Epithelial cell of esophagus (primary cell): ENCODE measurements at places on chromosomes 6 and 20.

- DNase-seq: no peak
These were observed 646 bp downstream of the HEY2 start for GRCh38 chr6:125749865-125750691.

DNA sequence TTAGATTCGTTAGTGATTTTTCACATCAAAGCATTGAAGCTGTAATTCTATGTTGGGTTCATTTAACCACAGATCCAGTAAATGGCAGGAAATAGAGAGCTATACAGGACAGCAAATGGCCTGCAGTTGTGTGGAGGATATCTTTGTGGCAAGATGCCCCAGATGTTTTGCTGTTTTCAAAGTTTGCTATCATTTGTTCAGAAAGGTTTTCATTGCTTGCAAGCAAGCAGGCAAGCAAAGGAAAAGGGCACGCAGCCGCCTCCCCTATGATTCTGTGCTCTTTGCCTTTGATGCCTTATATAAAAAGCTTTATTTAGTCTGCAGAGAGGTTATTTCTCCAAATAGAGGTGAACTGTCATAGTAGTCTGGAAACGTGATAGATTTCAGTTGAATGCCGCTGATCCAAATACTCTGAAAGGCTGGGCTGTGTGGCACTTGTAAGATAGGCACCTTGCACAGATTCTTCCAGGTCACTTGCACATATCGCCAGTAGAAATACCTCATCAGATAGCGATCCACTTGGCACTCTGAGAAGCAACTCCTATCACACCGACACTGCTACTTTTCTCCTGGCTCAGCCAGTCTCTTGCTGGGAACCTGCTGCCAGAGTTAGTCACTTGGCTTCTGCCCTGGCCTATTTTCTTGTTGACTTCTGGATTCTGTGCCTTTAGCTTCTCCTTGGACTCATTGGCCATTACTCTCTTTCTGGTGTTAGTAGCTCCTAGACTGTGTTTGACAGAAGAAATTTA is 66.4 kb downstream of the UTRN start:
- DNase-seq: no peak

DNA sequence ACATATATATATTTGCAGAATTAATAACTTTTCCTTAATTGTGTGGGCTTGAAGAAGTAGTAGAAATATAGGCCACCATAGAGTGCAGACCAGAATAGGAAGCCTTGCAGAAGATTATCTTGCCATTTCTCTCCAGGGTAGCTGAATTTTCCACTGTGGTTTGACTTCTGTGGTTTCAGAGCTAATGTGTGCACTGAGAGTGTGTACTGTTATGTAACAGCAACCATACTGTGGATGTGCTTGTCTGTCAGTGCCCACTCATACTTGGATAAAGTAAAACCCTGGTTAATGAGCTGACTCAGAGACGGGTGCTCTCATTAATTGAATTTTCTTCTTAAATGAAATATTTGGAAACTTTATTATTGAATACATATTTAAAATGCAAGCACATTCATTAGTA is 57.2 kb downstream of the CEP43 start:
- DNase-seq: no peak

DNA sequence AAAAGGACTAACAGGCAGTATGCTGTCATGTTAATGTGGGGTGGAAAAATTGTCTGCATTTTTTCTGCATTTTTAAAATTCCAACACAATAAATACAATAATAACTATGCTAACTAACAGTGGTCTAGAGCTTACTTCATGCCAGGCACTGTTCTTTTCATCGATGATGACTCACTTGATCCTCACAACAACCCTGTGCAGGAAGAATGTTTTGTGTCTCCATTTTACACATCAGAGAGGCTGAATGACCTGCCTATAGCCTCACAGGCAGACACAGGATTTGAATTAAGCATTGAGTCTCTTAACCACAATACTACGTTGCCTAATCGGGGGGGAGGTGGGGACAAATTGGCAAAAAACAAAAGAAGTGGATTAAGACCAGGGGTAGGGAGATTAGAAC is 26.9 kb upstream of the FANCE start:
- DNase-seq: peak; percentile 62

DNA sequence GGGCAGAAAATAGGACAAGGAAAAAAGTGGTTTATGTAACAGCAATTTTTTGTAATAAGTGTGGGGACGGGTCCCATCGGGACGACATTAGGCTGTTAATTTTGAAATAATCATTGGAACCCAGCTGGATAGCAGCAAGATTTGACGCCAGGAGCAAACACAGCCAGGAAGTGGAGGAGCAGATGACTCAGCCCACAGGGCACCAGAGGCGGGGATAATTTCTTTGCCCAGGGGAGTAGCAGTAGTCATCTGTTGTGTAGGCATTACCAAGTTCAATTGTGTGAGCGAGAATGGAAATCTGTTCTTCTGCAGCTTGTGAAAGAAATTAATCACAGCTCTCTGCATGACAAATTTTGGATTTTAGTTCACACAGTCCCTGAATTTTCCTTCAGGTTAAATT is 22.6 kb upstream of the RIN2 start:
- DNase-seq: peak; percentile 98

GRCh38 chr6:84016029-84016428 is 17.5 kb upstream of the MRAP2 start:
- no peak for DNase-seq

DNA sequence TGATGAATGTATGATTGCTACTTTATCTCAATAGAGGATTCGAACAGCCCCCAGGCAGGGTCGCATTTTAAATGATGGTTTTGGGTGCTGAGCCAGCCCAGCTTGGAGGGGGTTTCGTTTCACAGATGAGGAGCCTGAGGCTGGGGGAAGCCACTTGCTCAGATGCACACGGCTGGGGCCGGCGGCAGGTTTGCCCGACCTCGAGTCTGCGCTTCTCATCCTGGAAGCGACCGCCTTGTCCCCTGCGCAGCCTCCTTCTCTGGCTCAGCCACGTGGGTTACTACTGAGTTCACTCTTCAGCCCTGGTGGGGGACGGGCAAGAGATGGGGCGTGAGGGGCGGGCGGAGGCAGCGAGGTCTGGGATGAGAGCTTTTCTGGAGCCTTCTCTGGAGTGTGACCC is 25.3 kb downstream of the NTSR1 start:
- DNase-seq: no peak

GRCh38 chr6:88588938-88589337 is 374.5 kb downstream of the RNGTT start:
- no peak for DNase-seq

DNA sequence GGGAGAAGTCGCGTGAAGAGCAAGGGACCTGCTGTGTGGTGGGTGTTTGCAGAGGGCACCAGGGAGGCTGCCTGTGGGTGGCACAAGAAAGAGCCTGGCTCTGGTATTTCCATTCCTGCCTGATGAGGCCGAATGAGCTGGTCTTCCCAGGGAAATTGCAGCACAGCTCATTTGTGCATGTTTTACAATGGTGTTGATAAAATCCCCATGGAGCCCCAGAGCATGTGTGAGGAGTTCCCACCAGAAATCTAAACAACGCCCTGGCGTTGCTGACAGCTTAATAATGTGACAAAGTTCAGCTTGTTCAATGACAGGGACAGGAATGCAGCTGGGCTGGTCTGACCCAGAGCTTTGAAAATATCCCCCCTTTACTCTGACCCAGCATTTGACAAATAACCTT is 135.5 kb downstream of the CLIC5 start:
- no peak for DNase-seq

- DNase-seq: no peak
These were observed 484.0 kb downstream of the UTRN start for GRCh38 chr6:144769142-144769541.

DNA sequence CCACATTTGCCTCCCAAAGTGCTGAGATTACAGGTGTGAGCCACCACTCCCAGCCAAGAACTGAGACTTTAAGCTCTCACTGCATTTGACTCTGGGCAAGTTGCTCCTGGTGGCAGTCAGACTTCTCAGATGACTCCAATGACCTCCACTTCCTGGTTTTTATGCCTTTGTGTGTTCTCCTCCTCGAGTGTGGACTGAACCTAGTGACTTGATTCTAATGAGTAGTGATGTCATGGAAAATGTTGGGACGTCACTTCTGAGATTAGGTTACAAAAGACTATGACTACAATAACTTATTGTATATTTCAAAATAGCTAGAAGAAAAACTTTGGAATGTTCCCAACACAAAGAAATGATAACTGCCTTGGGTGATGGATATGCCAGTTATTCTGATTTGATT is 12.0 kb downstream of the SPINT3 start:
- no peak for DNase-seq

DNA sequence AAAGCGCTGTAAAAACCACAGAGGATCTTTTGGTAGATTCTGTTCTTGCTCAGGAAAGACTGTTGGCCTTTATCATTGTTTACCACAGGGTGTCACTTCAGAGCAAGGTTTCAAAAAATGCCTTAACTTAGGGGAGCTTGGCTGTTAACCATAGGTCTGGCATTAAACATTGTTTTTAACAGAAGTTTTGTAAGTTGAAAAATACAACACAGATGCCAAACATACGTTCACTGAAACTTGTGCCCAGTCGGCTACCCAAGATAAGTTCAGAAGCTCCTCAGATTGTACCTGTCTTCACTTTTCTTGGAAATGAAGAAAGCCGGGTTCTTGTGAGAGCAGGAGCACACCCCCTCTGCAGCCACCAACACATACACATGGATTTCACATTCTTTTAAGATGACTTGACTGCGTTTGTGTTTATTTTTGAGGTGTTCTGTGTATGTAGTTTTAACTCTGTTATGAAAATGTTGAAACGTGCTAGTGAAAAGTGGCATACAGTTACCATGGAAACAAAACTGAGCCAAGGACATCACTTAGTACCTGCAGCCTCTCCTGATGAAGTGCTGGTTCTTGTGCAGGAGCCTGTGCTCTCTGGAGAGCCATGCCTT is 64.9 kb downstream of the SYCP2L start:
- DNase-seq: peak; percentile 59

DNA sequence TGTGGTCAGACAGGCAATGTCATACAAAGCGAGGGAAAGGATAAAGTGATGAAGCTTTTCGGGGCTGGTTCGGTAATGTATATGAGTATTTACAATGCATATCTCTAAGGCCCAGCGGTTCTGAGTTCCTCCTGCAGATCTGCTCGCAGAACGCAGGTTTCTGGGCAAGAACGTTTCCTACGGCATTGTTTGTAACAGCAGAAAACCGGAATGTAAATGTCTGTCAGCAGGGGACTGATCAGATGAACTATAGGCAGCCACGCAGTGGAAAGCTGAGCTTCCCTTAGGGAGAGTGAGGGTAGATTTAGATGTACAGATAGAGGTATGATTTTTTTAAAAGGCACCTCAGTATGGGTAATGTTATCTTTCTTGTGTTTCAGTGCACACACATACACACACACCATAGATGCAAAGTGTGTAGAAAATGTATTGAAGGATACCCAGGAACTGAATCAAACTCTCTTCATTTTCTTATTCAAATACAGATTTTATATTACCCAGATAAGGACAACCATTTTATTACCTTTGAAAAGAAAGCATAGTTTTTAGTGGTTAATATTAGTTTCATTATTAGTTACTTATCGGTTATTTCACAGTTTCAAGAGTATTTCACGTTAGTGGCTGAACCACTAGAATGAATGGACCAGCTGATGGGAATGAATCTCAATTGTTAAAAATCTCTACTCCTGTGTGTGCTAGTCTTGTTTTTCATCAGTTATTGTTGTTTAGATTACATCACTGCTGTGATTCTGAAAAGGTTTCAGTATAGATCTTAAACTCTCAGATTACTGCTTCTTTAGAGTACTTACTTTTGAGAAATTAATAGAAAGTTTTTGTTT is 56.2 kb downstream of the SNX9 start:
- DNase-seq: no peak

DNA sequence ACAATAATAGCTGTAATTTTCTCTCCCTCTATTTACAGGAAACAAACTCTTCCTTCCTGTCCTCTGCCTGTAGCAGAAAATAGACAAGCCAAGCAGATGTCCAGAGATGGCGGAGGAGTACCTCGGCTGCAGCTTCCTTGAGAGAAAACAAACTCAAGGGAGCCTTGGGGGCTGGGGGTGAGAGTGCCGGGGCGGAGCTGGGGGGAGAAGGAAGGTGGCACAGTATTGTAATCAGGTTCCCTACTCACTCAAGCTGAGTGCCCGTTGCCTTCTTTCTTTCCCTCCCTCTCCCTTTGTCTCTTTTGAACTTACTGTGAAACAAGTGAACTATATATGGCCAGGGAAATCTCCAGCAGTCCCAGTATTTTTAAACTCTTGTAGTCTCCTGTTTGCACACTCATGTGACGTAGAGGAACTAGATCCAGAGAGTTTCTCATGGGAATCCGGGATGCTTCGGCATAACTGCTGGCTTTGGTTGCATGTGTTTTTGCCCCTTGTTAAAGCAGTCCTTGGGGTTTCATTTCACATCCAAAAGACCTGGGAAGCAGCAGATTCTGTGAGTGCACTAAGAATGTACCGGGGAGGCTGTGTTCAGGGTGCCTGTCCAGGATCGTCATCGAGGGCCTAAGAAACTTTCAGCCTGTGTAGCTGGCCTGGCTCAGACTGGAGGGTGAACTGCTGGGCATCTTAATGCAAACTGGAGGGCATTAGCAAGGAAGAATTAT is 44.6 kb upstream of the HDDC2 start:
- DNase-seq: no peak

GRCh38 chr20:2320813-2321658 is 25.2 kb downstream of the TGM3 start:
- DNase-seq: no peak

DNA sequence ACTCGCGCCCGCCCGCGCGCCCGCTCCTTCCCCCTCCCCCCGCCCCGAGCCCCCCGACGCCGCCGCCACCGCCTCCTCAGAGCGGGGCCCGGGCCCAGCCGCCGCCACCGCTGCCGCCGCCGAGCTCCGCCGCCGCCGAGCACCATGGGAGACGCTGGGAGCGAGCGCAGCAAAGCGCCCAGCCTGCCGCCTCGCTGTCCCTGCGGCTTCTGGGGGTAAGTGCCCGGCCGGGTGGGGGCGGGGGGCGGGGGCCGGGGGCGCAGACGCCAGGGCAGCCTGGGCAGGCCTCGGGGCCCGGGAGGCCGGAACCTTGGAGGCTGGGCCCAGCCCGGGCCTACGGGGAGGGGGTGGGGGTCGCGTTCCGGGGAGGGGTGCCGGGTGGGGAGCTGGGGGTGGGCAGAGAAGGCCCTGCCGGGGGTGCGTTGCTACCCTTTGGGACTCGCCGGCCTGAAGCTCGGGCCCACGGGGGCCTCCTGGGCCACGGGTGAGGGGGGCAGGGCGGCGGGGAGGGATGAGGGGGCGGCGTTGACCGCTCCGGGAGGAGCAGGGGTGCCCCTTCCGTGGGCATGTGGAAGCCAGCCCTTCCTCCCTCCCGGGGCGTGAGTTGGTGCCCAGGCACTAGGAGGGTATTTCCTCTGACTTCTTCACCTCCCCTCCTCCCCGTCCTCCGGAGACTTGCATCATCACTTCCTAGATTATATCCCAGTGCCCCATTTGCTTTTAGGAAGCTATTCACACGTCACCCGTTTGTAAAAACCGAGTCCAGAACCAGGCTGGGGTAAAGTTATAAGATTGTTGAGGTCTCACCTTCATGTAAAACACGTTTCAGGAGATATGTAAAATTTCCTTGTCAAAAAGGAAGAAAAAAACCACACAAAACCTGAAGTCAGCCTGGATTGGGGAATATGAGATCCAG is 533 bp downstream of the ZFAND3 start:
- DNase-seq: peak; percentile 76

DNA sequence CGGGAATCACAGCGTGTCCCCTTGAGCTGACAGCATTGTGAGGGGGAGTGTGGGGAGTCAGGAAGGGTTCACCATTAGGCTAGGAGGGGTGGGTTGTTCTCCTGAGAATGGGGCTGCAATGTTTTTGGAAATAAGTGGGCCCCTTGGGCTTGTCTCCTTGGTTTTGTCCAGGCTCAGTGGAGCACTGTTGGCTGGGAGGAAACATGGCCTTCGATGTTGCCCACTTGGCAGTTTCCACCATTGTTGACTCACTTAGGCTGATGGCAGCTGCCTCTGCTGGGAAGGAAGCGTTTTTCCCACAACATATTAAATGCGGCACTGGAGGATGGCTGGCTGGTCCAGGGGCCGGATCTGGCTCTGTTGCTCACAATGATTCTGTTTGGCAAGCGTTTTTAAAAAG is 512.1 kb downstream of the QKI start:
- DNase-seq: no peak
